ENCODE measurements at places on chromosomes 2 and 18.

- DNase-seq, result no peak
Measured at GRCh38 chr2:3639653-3640052, 18.3 kb upstream of the ALLC start.

- no peak for DNase-seq
Measured at GRCh38 chr2:129803032-129803431, 176.4 kb upstream of the RAB6C start.

- no peak for DNase-seq
Measured at GRCh38 chr2:29455200-29455860, 340.1 kb downstream of the CLIP4 start.

DNA sequence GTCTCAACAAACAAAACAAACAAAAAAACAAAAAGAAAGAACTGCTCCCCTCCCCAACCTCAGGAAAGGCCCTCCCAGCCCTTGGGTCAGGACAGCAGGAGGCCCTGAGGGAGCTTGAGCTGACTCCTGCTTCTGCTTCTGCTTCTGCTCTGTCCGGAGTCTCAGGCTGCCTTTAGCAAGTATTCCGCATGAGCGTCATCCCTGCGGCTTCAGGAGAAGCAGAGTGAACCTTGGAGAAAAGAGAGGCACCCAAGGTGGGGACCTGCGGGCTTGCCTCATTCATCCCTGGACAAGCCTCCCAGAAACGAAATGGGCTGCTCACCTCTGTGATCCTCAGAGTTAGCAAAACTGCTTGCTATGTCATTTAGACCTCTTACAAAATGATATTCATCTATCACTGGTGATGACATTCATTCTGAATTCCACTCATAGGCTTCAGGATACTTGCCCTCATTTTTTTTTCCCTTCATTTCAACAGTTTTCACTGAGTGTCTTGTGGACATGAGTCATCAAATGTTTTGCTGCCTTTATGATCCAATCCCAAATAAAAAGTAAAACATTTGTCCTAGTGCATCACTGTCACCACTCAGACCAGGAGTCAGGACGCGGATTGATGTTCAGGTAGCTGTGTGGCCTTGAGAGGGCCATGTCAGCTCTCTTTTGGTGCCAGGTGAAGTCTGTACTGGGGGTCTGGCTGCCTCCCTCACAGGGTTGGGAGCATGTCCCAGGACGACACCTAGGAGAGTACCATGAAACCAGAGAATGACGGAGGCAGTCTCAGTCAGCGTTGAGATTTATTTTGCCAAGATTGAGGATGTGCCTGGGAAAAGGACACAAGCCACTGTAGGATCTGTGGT is 51.7 kb downstream of the IMPA2 start:
- no peak for DNase-seq

- no peak for DNase-seq
Measured at GRCh38 chr2:50255931-50256330, 776.0 kb downstream of the NRXN1 start.

GRCh38 chr2:191638079-191638801 is 39.7 kb upstream of the NABP1 start:
- no peak for DNase-seq
